IMR-90 (cell line): ENCODE measurements at places on chromosomes 6 and 20. TPM values are rescaled to one million over a fixed set of nuclear protein-coding genes. Genes with fewer than 3 reads are reported as not detected.

DNA sequence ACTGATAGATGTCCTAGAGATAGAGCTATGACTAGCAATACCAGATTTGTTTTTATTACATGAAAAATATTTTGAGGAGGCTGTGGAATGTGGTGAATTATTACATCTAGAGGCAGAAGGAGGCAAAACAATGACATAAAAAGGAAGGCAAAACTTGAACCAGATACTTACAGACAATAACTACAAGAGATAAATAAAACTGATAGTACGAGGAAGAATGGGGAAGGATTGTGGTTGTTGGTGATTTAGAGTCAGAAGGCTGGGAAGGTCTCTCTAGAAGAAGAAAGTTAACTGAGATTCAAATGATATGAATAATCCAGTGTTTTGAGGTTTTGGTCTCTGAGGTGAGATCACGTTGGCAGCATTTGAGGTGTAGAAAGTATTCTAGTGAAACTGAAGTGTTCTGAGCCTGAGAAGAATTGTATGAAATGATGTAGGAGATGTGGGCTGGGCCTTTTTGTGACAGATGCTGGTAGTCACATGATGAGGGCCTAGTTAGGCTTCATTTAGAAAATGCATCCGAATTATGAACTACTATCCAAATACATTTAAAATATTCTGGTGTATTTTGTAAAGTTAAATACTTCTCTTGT is 589.1 kb downstream of the EYS start:
- DNase-seq = no peak

DNA sequence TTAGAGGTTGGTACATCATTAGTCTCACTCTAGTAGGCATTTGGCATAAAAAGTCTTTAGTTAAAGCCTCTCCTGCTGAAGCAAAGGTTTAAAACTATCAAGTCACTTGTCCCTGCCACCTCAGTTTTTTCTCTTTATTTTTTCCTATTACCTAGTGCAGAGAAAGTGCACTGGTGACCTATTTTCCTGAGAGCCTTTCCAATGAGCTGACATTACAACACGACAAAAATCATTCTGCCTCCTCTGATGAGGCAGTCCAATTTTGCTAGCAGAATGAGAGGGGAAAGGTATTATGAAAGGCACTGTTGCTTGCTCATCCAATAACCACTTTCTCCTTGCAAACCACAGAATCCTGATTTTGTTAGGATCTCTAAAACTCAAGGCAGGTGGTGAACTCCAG is 73.3 kb upstream of the SGK1 start:
- DNase-seq = no peak

- DNase-seq = no peak
Observed at GRCh38 chr6:107290491-107290890, 168.9 kb downstream of the PDSS2 start.

- DNase-seq = no peak
Observed at GRCh38 chr6:154429711-154430110, 73.1 kb upstream of the IPCEF1 start.

GRCh38 chr6:158938811-158939254 is 61.2 kb downstream of the RSPH3 start:
- DNase-seq = no peak

- no peak for DNase-seq
Observed at GRCh38 chr6:85035766-85036165, 271.4 kb upstream of the TBX18 start.

GRCh38 chr20:45300961-45301360 is 5.7 kb upstream of the RBPJL start:
- DNase-seq = peak; percentile 19

- DNase-seq = no peak
Observed at GRCh38 chr6:160069050-160069454, 52.6 kb upstream of the SLC22A1 start.

- DNase-seq = no peak
Observed at GRCh38 chr6:88919032-88919431, 44.4 kb downstream of the RNGTT start.

DNA sequence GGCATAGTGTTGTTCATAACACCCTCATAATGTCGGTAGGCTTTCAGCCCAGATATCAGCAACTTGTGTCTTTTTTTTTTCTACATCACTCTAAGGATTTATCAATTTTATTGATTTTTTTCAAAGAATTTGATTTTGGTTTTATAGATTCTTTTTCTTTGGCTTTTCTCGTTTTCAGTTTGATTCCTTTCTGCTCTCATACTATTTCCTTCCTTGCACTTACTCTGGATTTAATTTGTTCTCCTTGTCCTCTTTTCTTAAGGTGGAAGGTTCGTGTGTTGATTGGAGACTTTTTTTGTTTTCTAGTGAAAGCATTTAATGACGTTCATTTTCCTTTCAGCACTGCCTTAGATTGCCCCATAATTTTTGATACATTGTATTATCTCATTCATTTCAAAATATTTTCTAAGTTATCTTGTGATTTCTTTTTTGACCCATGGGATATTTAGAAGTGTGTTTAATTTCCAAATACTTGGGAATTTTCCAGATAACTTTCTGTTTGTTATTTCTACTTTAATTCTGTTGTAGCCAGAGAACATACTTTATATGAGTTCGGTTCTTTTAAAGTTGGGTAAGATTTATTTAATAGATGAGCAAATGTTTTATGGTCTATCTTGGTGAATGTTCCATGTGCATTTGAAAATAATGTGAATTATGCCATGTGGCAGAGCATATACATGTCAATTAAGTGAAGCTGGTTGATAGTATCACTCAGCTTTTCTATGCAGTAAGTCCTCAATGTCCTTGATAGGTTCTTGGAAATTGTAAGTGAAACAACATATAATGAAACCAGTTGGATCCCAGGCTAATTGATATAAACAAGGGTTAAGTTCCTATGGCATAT is 62.8 kb downstream of the IRF4 start:
- no peak for DNase-seq

DNA sequence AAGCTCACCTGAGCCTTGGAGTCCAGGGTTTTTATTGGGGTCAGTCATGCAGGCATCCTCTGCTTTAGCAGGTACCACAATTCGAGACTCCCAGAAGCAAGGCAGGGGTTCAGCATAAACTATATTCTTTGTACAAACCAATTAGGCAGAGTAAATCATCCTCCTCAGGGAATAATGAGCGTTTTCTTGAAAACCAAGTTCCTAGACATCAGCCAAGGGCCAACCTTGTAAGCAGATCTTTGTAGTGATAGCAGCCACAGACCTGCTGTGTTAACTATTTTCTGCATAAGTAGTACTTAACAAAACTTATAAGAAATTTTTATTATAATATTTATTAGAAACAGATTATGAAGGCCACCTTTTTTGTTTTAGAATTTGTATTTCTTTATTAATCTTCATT is 74.7 kb downstream of the STXBP5 start:
- no peak for DNase-seq

- DNase-seq = no peak
Observed at GRCh38 chr6:56957856-56958255, 2.9 kb downstream of the BEND6 start.

GRCh38 chr6:40346246-40346645 is 240.9 kb downstream of the LRFN2 start:
- DNase-seq = no peak

- DNase-seq = no peak
Observed at GRCh38 chr6:8506126-8506525, 70.8 kb upstream of the SLC35B3 start.

GRCh38 chr6:37162740-37163139 is 7.2 kb upstream of the PIM1 start:
- no peak for DNase-seq

GRCh38 chr20:39825524-39825923 is 863.4 kb downstream of the DHX35 start:
- DNase-seq = no peak

DNA sequence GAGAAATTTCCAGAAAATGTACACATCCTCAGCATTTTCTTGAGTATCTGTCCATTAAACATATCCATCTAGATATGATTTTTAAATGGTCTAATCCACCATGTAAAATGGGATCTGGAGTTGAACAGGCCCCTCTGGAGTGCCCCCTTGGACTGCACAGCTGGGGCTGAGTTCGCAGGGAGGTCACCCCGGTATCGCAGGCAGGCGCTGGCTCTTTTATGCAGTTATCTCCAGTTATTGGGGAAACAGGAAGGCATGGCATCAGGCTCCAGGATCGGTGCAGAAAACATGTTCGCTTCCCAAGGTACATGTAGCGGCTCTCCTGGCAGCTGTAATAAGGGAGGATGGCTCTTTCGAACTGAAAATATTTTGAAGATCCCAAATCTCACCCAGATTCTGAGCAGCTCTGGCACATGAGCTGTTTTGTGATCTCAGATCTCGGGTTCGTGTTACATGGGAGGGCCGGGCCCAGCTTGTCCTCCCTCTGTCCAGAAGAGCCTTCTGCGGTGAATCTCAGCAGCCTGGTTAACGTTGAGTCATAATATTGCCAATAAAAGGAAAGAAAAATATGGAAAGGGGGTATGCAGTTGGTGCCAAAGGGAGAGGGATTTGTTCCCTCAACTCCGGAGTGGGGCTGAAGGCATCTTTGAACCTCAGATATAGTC is 167.7 kb downstream of the EYA2 start:
- DNase-seq = no peak

DNA sequence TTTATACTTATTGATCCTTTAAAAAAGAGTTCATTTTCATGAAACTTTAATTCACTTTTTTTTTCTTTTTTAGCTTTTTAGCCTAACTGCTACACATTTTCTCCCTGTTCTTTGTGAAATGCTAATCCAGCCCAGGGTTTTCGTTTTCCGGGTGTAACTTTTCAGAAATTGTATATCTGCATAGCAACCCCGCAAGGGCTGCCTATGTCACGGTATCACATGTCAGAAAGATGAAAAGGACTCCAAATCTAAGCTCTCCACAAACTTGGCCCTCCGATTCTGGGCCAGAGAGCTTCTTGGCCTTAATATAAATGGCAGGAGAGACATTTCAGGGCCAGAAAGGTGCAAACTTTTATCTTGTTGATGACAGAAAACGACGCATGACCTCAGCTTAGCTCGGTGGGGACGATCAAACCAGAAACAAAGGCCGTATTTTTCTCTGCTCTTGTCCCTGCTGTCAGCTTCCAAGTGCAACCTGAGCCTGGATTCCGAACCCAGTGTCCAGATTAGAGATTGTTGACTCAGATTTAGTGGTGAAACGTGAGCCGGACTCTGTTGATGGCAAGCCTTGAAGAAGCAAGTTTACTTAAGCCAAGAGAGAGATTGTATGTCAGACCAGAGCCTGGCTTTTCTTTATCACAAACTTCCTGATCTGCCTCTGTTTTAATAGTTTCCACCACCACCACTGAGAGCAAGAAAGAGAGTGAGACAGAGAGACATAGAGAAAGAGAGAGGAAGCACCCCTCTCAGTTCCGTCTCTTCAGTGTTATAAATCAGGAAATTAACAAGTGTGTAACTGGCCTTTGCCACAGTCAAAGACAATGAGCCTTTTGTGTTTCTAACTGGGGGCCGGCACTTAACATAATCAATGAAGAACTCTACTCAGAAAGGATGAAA is 157.8 kb downstream of the SCML4 start:
- peak; percentile 87 for DNase-seq

- DNase-seq = no peak
Observed at GRCh38 chr6:35229304-35229703, 15.5 kb downstream of the SCUBE3 start.

DNA sequence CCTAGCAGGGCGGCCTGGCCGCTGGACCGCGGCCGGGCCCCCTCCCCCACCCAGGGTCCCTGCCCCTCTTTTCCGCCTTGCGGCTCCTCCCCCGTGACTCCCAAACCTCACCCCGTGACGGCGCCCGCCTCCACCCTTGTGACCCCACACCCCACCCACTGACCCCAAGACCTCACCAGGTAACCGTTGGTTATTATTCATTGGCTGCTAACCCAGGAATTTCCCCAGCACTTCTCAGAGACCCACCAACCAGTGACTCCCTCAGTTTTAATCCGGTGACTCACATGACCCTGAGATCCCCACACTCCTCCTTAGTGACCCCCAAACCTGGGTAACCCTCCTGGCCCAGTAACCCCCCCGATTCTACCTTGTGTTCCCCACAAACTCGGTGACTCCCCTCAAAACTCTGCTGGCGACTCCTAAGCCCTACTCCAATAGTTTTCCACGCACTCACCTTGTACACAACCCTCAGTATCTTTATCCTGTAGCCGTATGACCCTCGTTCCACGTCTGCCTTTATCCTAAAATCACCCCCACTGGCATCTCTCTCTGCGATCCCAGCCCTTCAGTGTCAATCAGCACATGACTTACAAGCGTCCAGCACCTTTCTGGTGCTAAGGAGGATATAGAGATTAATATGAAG is 534 bp downstream of the ZNF76 start:
- DNase-seq = peak; percentile 16

GRCh38 chr20:25669826-25670422 is 26.7 kb downstream of the ZNF337 start:
- DNase-seq = peak; percentile 87

DNA sequence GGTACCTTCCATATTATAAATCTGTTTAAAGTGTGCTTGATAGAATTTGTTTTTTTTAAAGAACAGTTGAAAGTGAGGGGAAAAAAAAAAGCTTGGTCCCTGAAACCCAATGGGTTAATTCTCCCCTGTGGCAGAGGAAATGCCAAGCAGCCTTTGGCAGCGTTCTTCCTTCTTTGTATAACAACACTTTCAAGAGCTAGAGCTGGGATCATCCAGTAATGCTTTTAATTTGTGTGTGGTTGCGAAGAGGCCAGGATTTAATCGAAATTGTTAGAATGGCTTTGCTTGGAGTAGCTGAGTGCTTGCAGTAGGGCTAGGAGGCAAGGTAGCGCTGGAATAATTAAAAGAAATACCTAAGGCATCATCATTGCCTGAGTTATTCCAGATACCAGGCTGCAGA is 692.0 kb downstream of the DHX35 start:
- DNase-seq = no peak

TFAP2A gene
- total RNA-seq = 0.72 and 1.1 TPM in 2 replicates

PBOV1 gene
- not detected in 2 replicates for total RNA-seq

ME1 gene
- 24.4 and 32.2 TPM in 2 replicates for total RNA-seq

RPS6KA2 gene
- total RNA-seq = 22.2 and 26.9 TPM in 2 replicates

ZBTB22 gene
- total RNA-seq = 5.8 and 6.8 TPM in 2 replicates

FAM209B gene
- total RNA-seq = not detected in 2 replicates

FAM83C gene
- total RNA-seq = not detected in 2 replicates

OPRM1 gene
- not detected in 2 replicates for total RNA-seq

DEFB121 gene
- not detected in 2 replicates for total RNA-seq

GRM1 gene
- not detected in 2 replicates for total RNA-seq

RIPPLY2 gene
- not detected in 2 replicates for total RNA-seq

UNC5CL gene
- not detected in 2 replicates for total RNA-seq

CENPW gene
- 8.2 and 15.0 TPM in 2 replicates for total RNA-seq
